Head of caudate nucleus (tissue), 42 donors: ENCODE measurements at places on chromosomes 16 and 17.

- no peak for DNase-seq
These were observed 723.1 kb downstream of the CDH11 start for GRCh38 chr16:64398793-64399192.

DNA sequence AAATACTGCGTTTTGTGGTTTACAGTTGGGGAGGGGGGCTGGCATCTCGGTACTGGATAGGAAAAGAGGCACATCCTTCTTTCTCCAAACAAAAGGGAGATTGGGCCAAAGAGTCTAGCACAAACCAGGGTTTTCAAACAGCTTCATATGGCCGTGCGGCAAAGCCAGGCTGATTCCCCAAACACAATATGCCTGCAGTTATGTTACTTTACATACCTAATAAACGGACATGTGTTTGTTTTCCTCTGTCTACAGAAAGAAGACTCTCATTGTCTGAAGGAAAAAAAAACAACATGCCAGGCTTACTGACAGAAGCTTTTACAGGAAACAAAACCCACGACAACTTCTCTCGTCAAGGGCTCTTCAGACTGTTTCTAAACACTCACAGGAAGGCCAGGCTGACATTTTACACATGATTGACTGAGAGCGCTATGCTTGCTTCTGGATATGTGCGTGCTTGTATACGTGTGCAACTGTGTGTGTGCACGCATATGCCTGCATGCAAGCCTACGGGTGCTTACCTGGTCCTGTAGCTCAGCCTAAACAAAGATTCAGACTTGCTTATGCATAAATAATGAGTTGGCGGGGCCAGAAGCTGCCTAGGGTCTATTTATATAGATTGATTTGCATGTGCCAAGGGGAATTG is 461.0 kb upstream of the C16orf82 start:
- no peak for DNase-seq

GRCh38 chr17:56319531-56319930 is 166.3 kb downstream of the ANKFN1 start:
- no peak for DNase-seq

GRCh38 chr17:3033741-3034577 is 29.4 kb downstream of the OR1D5 start:
- DNase-seq, result no peak

GRCh38 chr17:47717261-47717697 is 15.8 kb upstream of the TBX21 start:
- DNase-seq, result no peak

DNA sequence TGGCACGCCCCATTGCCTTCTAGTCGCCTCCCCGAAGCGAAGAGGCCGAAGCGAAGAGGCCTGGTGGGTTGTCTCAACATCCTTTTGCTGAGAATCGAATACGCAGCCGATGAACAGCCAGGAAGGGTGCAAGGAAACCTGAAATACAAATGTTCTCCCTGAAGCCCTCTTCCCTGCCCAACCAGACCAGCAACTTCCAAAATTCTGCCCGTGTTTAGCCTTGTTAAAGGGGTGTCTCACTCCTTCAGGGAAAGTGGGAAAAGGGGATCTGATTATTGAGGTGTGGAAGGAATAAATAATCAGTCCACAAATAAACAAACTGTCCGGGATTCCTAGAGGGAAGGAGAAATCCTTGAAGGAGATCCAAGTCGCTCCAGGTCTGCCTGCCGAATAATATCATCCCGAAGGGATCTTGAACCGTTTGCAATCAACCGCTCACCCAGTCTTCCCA is 1.4 kb upstream of the FOXC2 start:
- no peak for DNase-seq

GRCh38 chr16:60107437-60107836 is 1373.3 kb upstream of the GOT2 start:
- DNase-seq, result no peak

DNA sequence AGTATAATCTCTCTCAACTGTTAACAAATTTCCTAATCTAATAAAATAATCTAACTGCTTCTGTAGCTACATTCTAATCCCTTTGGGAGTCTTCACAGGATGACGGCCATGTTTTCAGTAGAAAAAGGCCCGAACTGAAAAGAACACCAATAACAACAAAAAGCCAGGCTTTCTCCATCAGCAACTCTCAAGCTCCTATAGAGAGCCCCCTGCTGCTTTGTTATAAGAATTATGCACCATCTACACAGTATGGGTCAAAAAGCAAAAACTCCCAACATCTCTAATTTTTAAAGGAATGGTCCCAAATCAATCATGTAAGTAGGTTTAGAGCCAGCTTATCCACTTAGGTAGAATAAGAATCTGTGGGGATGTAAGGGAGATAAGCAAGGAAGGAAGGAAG is 163.6 kb upstream of the C17orf78 start:
- no peak for DNase-seq

DNA sequence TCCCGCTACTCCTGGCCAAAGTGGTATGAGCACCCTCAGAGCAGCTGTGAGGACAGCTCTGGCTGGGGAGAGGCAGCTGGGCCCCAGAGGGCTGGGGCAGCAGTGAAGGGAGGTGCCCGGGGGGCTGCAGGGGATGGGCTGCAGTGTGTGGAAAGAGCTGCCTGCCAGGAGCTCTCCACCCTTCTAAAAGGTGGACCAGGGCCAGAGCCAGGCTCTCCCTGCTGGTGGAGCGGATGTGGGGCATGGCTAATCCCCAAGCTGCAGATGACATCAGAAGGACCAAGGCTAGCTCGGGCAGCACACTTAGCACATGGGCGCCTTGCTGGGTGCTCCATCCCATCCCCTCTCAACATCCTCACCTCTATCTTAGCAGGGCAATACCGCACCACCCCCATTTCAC is 103.1 kb downstream of the SDK2 start:
- DNase-seq, result no peak

DNA sequence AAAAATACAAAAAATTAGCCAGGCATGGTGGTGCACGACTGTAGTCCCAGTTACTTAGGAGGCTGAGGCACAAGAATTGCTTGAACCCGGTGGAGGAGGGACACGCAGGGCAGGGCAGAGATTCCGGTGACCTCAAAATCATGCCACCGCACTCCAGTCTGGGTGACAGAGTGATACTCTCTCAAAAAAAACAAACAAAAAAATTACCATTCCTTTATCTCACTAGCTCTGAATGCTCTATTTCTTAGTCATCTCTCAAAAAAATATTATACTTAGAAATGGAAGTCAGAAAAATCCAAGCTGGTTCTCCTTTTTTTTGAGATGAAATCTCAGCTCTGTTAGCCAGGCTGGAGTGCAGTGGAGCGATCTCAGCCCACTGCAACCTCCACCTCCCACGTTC is 40.8 kb downstream of the SPOP start:
- DNase-seq, result no peak

GRCh38 chr16:27924411-27925118 is 138.9 kb downstream of the GSG1L start:
- no peak for DNase-seq

DNA sequence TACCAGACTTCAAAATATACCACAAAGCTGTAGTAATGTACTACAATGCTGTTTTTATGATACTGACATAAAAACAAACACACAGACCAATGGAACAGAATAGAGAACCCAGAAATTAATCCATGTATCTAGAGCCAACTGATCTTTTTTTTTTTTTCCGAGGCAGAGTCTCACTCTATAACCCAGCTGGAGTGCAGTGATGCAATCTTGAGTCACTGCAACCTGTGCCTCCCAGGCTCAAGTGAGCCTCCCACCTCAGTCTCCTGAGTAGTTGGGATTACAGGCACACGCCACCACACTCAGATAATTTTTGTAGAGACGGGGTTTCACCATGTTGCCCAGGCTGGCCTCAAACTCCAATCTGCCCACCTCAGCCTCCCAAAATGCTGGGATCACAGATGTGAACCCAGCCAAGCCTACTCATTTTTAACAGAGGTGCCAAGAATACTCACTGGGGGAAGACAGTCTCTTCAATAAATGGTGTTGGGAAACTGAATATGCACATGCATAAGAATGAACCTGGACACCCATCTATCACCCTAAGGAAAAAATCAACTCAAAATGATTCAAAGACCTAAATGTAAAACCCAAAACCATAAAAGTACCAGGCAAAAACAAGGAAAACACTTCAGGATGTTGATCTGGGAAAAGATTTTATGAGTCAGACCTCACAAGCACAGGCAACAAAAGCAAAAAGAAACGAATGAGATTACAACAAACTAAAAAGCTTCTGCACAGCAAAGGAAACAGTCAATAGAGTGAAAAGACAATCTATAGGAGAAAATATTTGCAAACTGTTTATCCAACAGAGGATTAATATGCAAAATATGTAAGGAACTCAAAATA is 63.1 kb downstream of the STX8 start:
- no peak for DNase-seq

- no peak for DNase-seq
These were observed 9.4 kb upstream of the SLC7A5 start for GRCh38 chr16:87878704-87879103.

GRCh38 chr17:80855948-80856862 is 135.4 kb upstream of the CHMP6 start:
- DNase-seq, result peak; percentile 47

- DNase-seq, result no peak
These were observed 45.8 kb downstream of the VPS35L start for GRCh38 chr16:19601083-19601976.

DNA sequence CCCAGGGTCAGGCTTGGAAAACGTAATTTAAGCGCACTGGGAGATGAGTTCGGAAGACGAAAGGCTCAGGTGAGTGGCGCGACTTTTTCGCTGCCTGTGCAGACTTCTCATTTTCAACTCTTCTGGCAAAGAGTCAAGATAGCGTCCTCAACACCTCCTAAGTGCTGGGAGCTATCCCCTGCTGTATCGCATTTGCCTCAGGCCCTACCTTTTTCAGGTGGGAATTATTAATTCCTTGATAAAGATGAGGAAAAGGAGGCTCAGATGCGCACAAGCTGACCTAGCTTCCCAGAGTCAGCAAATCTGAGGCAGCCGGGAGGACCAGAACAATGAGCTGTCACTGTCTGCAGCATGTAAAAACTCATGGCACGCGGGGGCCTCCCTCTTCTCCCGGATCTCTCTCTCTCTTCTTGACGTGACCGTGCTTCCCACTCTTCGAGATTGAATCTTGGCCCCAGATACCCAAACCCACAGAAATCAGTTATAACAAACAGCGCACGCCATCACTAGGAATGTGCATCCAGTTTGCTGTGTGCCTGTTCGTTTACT is 512 bp upstream of the ADAMTS18 start:
- DNase-seq, result no peak

- no peak for DNase-seq
These were observed 21.8 kb upstream of the GNG13 start for GRCh38 chr16:822174-822908.

GRCh38 chr16:87133112-87133850 is 183.9 kb downstream of the C16orf95 start:
- no peak for DNase-seq
